ENCODE measurements at places on chromosomes 5 and 9.

DNA sequence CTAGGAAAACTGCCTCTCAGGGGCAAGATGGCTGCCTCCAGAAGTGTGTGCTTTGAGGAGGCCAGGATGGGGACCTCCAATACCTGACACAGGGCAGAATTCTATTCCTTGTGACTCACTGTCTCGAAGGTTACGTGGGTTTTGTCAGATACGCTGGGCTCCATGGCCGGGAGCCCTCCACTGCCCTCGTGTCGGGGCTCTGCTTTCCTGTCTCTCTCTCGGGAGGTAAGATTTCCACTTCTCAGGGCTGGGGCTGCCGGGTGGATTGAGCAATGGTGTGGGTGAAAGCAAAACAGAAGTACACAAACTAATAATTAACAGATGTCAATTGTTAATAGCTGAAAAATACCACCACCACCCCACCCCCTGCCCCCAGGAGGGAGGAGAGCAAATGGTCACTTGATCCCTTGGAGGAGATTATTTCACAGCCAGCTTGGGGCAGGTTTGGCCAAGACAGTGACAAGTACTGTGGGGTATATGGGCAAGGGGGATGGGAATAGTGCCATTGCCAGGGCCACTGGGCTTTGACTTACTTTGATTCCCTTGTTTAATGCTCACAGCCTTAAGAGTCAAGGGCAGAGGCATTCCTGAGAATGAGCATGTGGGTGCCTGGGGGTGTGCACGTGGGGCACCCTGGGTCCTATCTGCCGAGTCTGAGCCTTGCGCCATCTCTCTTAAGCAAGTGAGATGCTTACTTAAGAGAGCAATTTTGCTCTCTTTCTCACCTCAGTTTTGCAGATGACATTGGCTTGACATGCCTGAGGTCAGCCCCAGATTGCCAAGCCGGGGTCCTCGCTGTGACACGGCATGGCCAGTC, 28.8 kb upstream of the DAB2IP start:
- no peak for DNase-seq

GRCh38 chr5:133723651-133724366, 111.5 kb upstream of the FSTL4 start:
- DNase-seq = no peak

DNA sequence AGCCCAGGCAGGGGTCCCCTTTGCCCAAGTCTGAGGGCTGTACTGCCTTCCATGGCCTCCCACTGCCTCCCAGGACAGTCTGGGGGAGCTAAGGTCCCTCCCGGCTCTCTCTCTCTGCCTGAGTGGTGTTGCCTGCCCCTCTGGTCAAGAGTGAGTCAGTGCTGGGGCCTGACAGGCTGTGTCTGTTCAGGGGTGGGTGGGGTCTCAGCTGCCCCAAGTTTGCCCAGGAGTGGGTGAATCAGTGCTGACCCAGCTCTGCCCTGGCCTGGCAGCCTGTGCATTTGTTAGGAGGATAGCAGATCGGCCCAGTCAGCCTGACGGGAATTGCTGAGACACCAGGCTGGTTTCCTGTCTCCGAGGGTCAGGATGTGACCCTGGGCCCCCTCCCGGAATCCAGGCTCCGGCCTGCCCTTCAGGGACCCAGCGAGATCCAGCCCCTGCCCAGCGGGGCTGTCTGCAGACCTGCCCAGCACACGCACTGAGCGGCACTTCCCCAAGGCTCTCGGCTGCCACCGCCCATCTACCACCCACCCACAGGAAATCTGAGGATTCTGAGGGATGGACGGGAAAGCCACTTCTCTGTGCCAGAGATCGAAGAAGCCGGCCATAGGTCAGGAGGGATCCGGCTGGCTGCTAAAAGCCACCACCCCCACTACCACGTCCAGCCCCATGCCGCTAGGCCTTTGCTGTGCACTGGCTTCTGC, 15.9 kb downstream of the ENG start:
- DNase-seq = peak; percentile 94

GRCh38 chr5:65462139-65462705, 19.5 kb downstream of the ADAMTS6 start:
- DNase-seq = no peak

GRCh38 chr5:73940801-73941200, 314.8 kb downstream of the ARHGEF28 start:
- DNase-seq = no peak

- DNase-seq = no peak
Measured at GRCh38 chr5:6389946-6390530, 11.7 kb upstream of the MED10 start.

- DNase-seq = no peak
Measured at GRCh38 chr5:76733049-76733417, 17.1 kb downstream of the F2R start.

DNA sequence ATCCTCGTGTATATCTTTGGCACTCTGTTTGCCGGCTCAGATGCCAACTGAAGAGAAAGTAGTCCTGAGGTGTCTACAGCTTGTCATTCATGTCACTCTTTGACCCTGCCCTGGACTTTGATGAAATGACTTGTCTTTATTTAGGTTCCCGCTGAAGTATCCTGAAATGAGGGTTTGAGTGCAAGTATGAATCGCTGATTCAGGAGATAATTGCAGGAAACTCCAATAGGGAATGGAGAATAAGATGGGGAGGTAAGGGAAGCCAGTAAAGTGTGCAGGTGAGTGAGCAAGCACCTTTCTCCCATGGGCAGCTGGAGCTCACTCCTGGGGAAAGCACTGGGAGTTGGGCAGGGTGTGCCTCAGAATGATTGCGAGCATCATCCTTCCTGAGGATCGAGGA, 50.3 kb upstream of the ZFR start:
- no peak for DNase-seq

- no peak for DNase-seq
Measured at GRCh38 chr9:86909388-86909787, 37.9 kb downstream of the GAS1 start.

DNA sequence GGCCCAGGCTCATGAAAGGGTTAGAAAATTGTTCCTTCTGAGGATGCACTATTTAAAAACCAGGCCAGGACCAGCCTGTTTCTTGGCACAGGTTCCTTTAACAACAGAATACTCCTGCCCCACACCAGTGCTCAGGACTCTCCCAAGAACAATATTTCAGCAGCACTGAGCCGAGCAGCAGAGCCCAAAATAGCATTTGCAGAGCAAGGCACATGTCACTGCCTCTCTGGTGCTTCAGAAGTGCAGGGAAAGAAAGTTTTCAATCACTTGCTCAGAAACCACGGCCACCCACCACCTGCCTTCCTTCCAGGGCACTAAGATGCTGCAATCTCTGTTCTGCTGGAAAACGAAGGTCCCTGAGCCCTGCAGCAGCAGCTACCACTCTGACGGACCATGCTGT, 77.6 kb downstream of the SIL1 start:
- no peak for DNase-seq

DNA sequence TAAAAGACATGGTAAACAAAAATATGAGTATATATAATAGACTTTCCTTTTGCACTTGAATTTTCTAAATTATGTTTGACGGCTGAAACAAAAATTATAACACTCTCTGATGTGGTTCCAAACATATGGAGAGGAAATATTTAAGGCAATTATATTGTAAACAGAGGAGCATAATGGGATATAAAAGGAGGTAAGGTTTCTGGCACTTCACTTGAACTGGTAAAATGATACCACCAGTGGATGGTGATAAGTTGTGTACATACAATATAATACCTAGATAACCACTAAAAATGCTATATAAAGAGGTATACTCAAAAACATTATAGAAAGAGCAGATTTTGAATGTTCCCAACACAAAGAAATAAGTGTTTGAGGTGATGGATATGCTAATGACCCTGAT, 192.9 kb upstream of the RAD23B start:
- no peak for DNase-seq

GRCh38 chr5:73280821-73281746, 108.1 kb downstream of the TMEM174 start:
- DNase-seq = peak; percentile 67

- DNase-seq = no peak
Measured at GRCh38 chr9:132744881-132745755, 74.9 kb downstream of the GTF3C4 start.

GRCh38 chr5:42858687-42859086, 47.0 kb upstream of the SELENOP start:
- no peak for DNase-seq

DNA sequence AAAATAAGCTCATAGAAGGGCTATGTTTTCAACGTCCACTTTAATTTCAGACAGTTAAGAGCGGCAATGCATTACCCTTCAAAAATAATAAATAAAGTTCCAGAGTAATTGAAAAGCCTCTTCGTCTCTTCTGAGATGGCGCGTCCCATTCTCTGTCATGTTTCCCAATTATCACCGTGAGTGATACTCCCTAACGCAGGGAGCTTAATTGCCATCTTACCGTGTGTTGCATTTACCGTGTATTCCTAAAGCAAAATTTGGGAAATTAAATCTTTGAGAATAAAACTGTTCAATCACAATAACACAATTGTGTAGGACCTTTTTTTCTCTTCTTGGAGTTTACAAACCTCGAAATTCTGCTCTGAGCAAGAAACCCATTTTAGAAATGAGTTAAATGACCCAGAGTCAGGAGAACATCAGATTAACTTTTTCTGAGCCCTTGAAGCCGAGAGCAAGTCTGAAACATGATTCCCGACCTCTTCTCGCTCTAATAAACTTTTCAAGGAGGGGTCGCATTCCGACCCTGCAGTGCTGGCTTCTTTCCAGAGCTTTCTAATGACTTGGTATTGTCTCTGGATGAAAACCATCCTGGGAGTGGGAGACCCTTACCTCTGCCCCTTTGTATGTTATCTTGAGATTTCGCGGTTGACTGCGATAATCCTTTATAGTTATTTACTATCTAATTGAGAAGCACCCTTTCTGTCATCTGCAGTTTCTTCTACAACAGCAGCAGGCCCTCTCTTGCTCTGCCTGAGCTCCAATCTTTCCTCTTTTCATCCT, 251.5 kb downstream of the FSTL4 start:
- no peak for DNase-seq

GRCh38 chr5:77621440-77621839, 17.1 kb downstream of the OTP start:
- DNase-seq = no peak

GRCh38 chr5:150298701-150299451, 3.8 kb downstream of the ARSI start:
- peak; percentile 63 for DNase-seq

DNA sequence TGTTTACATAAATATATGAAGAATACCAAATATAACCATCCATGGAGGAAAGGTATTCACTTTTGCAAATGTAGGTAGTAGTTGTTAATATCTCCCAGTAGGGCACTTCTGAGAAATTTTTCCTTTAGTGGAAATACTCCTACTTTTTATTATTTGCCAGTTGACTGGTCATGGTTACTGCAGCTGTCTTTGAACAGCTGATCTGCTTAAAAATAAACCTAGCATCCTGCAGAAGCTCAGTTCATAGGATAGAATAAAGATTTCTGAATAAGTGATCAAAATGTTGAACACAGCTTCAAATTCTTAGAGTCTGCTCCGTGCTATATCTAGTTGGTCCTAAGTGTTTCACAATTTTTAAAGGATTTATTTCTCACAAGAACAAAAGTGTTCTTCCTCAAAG, 270.7 kb upstream of the TRPC7 start:
- DNase-seq = no peak

DNA sequence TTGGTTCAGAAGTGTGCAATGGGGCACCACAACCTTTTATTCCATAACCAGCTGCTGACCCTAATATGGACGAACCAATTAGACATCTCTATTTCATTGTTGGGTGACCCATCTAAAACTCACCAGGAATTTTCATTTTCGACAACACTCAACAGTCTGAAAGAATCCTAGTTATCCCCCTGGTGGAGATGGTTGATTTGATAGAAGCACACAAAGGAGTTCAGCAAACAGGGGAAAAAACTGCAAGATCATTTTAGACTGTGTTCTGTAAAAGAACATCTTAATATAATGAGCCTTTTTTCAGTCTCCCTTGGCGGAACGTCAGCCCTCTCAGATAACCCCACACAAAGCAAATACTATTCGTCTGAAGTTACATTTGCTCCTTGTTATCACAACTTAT, 367.4 kb downstream of the KIAA0825 start:
- DNase-seq = no peak

DNA sequence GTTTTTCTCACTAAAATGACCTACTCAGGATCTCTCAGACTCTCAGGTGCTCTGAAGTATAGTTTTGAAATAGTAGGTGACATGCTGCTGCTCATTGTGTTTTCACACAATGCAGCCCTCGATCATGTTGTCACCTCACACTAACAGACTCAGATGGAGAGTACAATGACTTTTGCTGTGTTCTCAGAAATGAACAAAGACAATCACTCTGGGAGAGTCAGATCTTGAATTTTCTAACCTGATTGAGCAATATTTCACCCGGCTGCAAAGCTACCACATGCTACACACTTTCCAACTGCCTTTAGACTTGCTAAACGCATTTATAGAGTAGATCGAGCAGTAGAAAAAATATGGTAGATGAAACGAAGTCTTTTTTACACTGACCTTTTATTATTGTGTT, 113.4 kb downstream of the ST8SIA4 start:
- DNase-seq = no peak

DNA sequence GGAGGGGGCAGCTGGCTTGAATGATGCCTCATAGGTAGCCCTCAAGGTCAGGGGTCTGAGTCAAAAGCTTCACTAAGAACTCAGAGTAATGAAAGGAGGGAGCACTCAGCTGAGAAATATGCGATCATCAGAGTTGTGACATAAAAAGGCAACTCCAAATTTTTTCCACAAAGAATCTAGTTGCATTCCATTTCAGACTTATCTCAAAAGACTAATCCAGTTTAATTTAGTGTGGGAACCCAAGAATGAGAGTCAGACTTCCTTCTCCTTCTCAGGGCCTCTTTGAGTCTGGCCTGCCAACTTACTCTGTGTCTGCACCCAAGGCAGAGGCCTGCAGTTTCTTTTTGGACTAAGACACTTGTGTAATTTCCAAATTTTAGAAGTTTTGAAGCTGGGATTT, 34.7 kb downstream of the GABRP start:
- no peak for DNase-seq

DNA sequence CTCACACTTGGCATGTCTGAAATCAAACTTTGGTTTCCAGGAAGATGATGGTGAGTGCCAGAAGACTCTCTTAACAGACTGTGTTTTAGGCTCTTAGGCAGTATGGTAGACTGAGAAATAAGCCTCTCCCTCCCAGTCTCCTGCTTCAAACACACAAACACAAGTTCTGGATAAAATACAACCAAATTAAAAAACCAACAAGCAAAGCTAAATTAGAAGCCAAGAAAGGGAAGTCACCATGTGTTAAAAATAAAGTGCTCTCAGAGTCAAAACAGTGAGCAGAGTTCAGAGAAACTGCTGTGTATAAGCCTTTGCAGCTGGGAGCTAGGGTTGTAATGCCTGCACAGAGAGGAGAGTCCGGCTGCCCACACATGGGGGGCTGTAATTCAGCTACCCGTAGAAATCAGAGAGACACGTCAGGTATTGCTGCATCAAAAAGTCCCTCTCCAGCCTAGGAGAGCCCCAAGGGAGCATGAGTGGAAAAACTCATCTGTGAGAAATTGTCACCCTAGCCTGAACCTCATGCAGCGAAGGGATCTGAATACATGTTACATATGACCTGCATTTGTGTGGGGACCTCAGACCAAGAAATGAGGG, 62.6 kb downstream of the ANGPTL2 start:
- no peak for DNase-seq

- DNase-seq = no peak
Measured at GRCh38 chr9:92142329-92142728, 27.1 kb upstream of the SPTLC1 start.

GRCh38 chr9:700365-701282, 140.9 kb upstream of the DMRT1 start:
- DNase-seq = no peak

All from NCI-H226 (cell line).